Stimulated activated CD4-positive, alpha-beta T cell treated with anti-CD3 and anti-CD28 coated beads, Interleukin-15, amount 100 ng/mL, for 24 hours (primary cell): ENCODE measurements at places on chromosomes 12 and 14.

- no peak for DNase-seq
Observed at GRCh38 chr12:93373961-93374656, 3.6 kb upstream of the NUDT4 start.

DNA sequence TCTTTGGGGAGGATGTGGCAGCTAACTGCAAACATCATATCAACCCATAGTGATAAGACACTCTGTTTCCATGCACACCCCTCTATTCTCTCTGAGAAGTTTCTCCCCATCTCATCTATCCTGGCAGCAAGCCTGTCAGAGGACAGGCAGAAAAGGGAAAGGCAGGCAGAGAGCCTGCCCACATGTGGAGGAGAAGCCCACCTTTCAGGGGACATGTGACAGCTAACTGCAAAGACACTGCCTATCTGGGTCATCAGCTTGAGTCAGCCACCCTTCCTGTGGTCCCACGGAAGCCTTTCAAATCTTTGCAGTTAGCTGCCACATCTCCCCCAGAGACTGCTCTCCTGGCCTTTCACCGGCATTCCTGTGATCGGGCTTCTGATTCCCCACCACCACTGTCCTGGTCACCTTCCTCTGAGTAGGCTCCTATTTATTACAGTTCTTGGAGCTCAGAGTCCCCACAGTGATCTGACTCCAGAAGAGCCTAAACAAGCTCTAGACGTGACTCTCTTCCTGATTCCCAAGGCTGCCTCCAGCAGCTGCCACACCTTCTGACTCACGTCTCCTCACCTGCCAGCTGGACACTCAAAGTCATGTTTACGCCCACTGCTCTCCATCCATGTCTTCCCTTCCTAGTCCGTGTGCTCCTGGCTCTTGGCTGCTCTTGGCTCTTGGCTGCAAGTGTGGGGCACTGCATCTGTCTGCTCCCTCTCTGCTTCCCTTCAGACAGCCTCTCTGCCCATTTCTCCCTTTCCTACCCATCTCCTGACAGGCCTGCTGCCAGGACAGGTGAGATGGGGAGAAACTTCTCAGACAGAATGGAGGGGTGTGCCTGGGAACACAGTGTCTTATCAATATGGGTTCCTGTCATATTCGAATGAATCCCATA lies 7.5 kb upstream of the KRT1 start:
- no peak for DNase-seq

DNA sequence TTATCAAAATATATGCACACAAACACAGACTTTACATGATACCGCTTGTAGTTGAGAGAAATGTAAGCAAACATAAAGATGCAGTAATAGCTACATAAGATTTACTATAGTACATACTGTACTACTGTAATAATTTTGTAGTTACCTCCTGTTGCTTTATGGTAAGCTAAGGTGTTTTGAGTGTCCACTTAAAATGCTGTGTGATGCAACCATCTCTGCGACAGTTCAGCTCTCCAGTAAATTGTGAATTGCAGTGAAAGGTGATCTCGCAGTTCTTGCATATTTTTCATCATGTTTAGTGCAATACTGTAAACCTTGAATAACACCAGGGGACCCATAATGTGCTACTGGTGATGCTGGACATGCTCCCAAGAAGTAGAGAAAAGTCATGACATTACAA lies 21.6 kb downstream of the ZC3H14 start:
- no peak for DNase-seq

DNA sequence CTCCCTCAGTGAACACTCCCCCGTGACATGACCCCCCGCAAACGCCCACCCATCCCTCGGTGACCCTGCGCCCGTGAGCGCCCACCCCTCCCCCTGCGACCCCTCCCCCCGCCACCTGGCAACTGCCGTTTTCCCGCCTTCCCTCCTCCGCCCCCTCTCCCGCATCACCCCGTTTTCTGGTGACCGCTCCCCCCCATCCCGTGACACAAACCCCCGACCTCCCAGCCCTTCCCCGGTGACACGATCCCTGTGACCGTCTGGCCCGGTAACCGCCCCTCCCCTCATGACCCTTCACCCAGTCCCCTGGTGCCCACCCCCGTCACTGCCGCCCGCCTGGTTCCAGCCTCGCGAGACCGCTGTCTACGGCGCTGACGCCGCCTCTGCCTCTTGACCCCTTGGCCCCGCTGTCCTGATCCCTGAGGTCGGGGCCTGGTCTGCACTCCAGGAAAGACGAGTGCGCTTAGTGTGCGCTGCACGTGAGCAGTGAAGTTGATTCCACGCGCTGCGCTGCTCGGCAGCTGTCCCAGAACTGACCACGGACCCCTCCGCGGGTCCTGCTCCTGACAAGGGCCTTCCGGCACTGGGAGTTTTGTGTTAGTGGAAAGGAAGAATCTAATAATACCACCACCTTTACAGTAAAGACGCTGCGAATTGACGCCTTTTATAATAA lies 59.4 kb downstream of the DDX51 start:
- peak; percentile 73 for DNase-seq

GRCh38 chr12:62844915-62845314 lies 90.0 kb downstream of the PPM1H start:
- no peak for DNase-seq

DNA sequence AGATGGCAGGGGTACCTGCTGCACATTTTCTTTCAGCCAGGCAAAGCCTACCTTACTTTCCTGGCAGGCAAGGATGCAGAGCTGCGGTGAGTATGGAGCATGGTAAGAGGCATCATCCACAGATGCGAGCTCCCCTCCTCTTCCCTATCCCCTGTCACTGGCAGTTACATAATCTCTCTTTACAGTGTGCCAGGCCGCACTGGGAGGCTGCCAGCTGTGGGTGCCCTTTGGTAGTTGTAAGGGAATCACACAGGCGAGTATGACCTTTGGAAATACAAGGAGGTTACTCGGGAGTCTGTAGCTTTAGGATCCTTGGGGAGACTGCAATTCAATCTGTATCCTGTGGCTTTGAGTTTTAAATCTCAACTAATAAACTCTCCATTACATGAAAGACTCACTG lies 132.5 kb downstream of the KTN1 start:
- no peak for DNase-seq

- DNase-seq = no peak
Observed at GRCh38 chr12:44571006-44571550, 305.0 kb downstream of the NELL2 start.

DNA sequence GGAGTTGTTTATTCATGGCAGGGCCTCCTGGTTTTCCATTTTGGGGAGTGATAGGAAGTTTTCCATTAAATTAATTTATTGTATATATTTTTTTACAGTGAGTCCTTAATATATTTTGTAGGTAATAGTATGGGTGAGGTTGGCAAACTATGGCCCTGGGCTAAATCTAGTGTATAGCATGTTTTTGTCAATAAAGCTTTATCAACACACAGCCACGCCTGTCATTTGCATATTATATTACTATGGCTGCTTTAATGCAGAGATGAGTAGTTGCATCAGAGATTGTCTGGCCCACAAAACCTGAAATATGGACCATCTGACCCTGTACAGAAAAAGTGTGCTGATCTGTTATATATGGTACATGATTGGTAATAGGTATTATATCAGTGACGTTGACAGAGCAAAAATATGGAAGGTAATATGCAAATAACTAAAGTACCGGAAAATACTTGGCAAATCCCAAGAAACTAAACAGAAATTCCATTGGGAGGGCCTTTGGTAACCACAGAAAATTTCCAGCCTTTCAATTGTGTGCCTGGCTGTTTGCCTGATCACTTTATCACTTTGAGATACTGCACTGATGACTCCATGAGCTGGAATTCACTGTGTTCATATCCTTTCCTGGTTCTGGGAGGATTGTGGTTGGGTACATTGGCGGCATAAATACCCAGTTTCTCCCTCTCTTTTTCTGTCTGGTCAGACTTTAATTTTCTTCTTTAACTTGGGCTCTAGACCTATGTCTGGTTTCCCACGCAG lies 61.7 kb upstream of the RFLNA start:
- DNase-seq = no peak

DNA sequence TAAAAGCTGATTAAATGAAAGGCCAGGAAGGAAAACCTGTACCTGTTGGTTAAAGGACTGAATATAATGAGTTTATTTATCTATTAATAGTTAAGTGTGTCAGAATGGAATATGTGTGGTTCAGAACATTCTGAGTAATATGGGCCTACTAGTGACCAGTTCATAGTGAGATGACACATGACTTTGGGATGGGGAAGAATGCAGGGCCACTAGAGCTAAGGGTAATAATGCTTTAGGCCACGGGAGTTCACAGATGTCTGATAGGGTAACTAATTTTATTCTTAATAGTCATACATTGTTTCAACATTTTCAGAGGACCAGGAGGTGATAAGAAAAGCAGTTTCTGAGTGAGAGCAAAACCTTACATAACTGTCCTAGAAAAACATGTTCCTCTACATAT lies 247.8 kb upstream of the OR4E1 start:
- no peak for DNase-seq

DNA sequence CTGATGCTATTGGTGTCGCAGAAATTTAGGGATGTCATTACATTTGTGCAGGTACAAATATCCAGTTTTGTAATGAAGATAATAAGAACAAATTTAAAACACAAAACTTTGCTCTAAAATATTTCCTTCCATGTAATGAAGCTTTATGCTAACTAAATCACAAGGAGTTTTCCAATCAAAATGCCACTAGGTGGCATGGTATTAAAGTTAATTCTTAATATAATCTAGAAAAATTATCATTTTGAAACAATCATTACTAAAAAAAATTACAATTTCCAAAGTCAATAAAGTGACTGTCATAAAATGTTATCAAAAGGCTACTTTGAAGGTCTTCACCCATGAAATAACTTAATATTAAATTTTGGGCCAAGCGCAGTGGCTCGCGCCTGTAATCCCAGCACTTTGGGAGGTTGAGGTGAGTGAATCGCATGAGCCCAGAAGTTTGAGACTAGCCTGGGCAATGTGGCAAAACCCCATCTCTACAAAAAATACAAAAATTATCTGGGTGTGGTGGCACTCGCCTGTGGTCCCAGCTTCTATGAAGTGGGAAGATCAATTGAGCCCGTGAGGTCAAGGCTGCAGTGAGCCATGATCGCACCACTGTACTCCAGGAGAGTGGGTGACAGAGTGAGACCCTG lies 77.4 kb downstream of the KIF21A start:
- DNase-seq = no peak

DNA sequence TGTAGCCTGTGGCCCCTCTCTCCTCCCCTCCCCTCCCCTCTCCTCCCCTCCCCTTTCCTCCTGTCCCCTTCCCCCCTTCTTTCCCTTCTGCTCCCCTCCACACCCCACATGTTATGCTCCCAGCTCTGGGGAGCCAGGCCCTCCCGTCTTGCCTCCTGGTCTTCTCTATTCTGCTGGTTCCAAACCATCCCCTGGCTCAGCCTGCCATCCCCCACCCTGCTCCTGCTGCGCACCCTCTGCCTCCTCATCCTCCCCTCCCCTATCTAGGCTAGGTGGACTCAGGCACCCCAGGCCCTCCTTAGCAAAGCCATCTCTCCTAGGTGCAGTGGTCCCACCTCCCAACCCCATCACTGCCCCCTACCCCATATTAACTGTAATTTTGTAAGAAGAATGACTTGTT lies 99.5 kb downstream of the CALM1 start:
- no peak for DNase-seq

GRCh38 chr14:66378712-66379505 lies 107.3 kb upstream of the CCDC196 start:
- no peak for DNase-seq

- no peak for DNase-seq
Observed at GRCh38 chr12:118175823-118176447, 40.0 kb downstream of the PEBP1 start.

DNA sequence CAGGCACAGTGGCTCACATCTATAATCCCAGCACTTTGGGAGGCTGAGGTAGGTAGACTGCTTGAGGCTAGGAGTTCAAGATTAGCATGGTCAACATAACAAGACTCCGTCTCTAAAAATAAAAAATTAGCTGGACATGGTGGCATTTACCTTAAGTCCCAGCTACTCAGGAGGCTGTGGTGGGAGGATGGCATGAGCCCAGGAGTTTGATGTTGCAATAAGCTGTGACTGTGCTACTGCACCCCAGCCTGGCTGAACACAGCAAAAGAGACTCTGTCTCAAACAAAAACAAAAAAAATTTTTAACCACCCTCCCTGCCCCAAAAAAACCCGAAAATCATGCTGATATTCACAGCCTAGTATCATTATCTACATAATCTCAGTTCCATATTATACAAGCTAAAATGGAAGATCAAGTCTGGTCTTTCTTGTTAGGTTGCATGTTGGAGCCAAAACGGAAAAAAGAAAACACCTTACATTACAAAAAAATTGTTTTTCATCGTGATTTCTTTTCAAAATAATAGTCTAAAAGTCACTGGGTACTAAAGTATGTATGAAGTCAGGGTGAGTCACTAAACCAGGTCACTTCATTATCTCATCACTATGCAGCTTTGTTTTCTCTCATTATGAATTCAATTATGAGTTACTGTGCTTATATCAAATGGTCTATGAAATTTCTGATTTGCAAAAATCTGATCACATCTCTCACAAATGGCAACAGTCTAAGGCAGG lies 13.8 kb downstream of the GXYLT1 start:
- no peak for DNase-seq

DNA sequence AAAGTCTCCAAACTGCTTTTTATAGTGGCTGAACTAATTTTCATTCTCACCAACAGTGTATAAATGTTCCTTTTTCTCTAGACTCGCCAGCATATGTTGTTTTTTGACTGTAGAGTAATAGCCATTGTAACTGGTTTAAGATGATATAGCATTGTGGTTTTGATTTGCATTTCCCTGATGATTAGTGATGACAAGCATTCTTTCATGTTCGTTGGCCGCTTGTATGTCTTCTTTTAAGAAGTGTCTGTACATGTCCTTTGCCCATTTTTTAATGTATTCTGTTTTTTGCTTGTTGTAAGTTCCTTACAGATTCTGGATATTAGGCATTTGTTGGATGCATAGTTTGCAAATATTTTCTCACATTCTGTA lies 404.9 kb downstream of the FLRT2 start:
- DNase-seq = no peak
